ENCODE measurements at places on chromosomes 5 and 9.

- no peak for DNase-seq
These were observed 18.8 kb downstream of the ZNF510 start for GRCh38 chr9:96758845-96759673.

DNA sequence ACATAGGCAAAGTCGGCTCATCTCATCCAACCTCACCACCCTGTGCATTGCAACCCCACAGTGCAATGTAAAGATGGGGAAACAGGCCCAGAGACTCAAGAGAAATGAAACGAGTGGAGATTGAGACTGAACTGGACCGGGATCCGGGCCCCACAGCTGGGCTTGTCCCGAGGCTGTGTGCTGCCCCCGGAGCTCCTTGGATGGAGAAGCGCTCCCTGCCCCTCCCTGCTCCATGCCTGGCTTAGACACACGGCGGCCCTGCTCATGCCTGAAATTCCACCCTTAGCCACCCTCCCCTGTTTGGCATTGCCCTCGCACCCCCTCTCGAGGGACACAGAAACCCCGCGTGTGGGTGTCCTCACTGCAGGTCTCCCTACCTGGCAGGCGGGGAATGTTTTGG lies 27.2 kb upstream of the FCN1 start:
- no peak for DNase-seq

DNA sequence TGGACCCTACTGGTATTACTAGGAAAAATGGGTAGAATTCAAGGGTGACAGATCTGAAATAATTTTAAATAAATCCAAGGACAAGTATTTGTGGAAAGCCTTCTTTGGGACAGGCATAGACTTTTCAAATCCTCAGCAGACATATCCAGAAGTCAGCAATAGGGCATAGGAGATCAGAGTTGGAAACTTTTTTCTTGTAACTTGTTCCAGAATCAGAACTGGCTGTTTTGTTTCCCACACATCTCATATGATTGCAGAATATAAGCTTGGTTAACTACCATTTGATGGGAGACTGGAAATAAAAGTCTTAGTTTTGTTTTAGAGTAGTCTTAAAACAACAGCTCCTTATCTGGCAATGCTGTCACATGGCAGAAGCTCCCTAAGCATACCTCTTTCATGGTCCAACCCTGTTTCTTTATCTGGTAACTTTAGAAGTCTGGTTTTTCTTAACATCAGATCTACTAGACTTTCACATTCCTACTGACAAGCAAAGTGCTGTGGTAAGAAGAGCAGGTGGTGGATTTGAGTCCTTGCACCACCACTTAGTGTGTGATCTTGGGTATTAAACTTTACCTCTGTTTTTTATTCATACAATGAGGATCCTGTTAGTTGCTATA lies 25.1 kb downstream of the XRCC4 start:
- DNase-seq = no peak

GRCh38 chr5:93349613-93350012 lies 231.4 kb downstream of the NR2F1-AS1 start:
- DNase-seq = no peak

DNA sequence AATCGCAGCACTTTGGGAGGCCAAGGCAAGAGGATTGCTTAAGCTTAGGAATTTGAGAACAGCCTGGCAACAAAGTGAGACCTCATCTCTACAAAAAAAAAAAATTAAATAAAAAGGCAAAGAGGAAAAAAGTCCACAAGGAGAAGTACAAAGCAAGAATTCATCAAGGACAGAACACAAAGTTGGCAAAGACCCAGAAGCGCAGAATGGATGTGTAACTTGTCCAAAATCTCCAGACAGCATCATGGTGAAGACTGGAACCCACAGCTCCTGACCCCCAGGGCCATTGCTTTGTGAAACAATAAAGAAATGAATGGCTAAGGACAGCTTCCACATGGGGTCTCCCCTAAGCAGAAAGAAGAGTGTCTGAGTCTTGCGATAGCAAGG lies 7.8 kb downstream of the HSD17B3 start:
- peak; percentile 74 for DNase-seq

GRCh38 chr9:132946631-132947295 lies 2.3 kb upstream of the TSC1 start:
- no peak for DNase-seq
